ENCODE measurements at places on chromosomes 11 and 22. TPM values are rescaled to one million over a fixed set of nuclear protein-coding genes. Genes with fewer than 3 reads are reported as not detected.

GRCh38 chr11:19405966-19406365, 165.2 kb upstream of the E2F8 start:
- H3K27ac ChIP-seq: no peak overlapping the region
- no peaks in the 10 kb centered on the region for H3K36me3 ChIP-seq
- no peaks in the 10 kb centered on the region for H3K27me3 ChIP-seq
- H3K4me3 ChIP-seq: no peak overlapping the region
- H3K4me1 ChIP-seq: peaks cover 5% of the 10 kb centered on the region
- DNase-seq: no peak

DNA sequence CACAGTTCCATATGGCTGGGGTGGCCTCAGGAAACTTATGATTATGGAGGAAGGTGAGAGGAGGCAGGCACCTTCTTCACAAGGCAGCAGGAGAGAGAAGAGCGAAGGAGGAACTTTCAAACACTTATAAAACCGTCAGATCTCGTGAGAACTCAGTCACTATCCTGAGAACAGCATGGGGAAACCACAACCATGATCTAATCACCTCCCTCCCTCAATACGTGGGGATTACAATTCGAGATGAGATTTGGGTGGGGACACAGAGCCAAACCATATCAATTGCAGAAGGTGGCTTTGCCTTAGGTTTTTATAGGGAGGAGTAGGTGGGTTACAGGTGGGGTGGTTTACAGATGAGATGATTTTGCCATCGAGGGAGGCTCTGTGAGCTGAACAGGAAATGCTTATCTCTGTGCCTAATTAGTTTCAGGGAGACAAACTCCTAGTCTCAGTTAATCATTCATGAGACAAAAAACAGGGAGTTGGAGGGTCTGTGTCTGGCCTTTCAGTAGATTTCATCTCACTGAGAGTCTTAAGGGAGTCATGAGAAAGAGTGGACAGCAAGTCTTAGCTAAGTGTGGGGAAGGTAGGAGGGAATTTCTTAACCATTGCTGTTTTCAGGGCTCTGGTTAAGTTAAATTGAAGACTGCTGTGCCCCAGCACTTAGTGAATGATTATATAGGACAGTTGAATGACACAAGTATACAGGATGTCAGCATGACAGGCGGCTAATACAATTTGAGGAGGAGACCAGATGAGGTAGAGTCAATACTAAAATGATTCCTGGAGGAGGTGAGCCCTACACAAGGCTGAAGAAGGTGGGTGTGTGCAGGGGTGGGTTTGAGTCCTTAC, 47.7 kb downstream of the CWC15 start:
- no peaks in the 10 kb centered on the region for H3K27me3 ChIP-seq
- no peaks in the 10 kb centered on the region for H3K36me3 ChIP-seq
- peaks cover 33% of the 10 kb centered on the region for H3K4me1 ChIP-seq
- no peak for DNase-seq
- H3K27ac ChIP-seq: peak overlapping the region; percentile 85

DNA sequence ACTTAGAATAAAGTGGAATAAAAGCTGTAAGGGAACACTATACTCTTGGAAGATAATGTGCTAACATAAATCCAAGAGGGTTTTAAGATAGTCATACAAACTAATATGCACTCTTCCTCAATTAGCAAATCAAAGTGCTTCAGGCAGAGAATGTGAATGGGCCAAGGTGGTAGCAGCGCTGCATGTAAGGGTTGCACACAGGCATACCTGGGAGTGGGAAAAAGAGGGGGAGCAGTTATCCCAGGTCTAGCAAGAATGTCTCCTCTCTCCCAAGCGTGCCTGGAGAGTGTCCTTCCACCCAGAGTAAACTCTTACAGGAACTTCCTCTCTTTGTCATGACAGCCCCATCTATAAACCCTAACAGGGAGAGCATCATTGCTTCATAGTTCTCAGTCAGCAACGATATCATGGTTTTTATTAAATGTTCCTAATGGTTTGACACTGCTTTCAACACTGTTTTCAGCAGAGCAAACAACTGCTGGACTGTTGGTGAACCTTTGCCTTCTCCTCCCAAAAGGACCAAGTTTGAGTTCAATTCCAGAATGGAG, 61.6 kb downstream of the SYTL2 start:
- no peaks in the 10 kb centered on the region for H3K36me3 ChIP-seq
- no peaks in the 10 kb centered on the region for H3K4me1 ChIP-seq
- no peak overlapping the region for H3K27ac ChIP-seq
- DNase-seq: no peak

DNA sequence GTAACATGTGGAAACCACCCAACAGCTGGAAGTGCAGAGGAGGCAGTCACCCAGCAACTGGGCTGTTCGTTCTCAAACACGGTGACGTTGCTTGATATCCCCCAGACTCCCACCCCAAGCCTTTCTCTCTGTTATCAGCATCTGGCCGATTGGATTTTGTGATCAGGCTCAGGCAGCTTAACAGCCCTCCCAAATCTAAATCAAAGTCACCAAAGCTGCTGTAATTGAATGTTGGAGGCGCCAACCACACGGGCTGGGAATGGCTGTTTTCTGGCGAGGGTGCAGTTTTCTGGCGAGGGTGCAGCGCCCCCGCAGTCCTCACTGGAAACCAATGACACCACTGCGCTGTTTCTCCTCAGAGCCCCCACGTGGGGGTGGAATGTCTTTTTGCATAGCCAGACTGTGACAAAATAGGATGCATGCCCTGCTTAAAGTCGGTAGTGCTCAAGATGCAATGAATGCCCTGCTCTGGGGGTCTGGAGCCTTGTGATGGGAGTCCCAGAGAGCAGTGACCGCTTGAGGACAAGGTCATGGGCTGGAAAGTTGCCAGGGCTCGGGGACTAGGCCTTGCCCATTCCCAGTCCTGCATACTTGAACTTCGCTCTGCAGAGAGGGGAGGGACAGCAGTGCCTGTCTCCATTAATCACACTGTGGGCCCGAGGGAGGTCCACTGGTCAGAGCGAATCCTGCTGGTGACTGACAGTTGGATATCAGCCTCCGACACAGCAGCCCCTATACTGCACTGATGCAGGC, 105.3 kb downstream of the MORC2 start:
- H3K27ac ChIP-seq: no peak overlapping the region
- no peaks in the 10 kb centered on the region for H3K27me3 ChIP-seq
- peak; percentile 63 for DNase-seq

- H3K36me3 ChIP-seq: no peaks in the 10 kb centered on the region
- no peaks in the 10 kb centered on the region for H3K4me1 ChIP-seq
- no peak overlapping the region for H3K4me3 ChIP-seq
- DNase-seq: no peak
- H3K27me3 ChIP-seq: no peaks in the 10 kb centered on the region
- H3K27ac ChIP-seq: no peak overlapping the region
These were observed 24.2 kb upstream of the OR6X1 start for GRCh38 chr11:123778511-123778910.

GUCY1A2 gene
- polyA plus RNA-seq: 10.8 TPM

NELL1 gene
- 31.2 TPM for polyA plus RNA-seq

RFPL3 gene
- 0.47 TPM for polyA plus RNA-seq
